Activated naive CD8-positive, alpha-beta T cell treated with anti-CD3 and anti-CD28 coated beads for 36 hours (primary cell): ENCODE measurements at places on chromosomes 6 and 20. TPM values are rescaled to one million over a fixed set of nuclear protein-coding genes. Genes with fewer than 3 reads are reported as not detected.

TCF15 gene
- 0.23 TPM for total RNA-seq

PACRG gene
- 0.50 TPM for total RNA-seq

PTGIS gene
- 0.04 TPM for total RNA-seq

PPIL6 gene
- total RNA-seq = 0.64 TPM

DNA sequence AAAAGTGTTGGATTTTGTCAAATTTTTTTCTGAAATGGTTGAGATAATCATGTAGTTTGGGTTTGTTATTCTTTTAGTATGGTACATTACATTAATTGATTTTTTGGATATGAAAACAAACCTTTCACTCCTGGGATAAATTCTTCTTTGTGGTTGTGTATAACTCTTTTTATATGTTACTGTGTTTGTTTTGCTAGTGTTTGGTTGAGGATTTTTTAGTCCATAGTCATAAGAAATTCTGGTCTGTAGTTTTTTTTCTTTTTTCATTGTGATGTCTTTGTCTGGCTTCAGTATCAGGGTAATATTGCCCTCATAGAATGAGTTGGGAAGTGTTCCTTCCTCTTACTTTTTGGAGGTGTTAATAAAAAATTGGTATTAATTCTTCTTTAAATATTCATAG, 122.2 kb upstream of the ATXN1 start:
- H3K27me3 ChIP-seq = peaks cover 49% of the 10 kb centered on the region
- no peak overlapping the region for H3K4me3 ChIP-seq
- peaks cover 8% of the 10 kb centered on the region for H3K36me3 ChIP-seq
- H3K4me1 ChIP-seq = no peaks in the 10 kb centered on the region

DNA sequence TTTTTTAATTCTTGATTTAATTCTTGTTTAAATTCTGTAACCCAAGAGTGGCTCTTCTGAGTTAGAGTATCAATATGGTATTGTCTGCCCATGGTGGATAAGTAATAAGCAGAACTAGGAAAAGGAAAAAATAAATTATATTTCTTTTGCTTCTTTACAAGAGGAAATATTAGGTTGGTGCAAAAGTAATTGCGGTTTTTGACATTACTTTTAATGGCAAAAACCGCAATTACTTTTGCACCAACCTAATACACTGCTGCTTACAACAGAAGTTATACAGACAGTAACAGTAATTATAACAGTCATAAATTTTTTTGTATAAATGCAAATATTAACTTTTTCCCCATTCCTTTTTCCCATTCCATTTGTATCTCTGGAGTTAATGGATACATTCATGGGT, 65.6 kb downstream of the HS3ST5 start:
- no peaks in the 10 kb centered on the region for H3K4me1 ChIP-seq
- DNase-seq = no peak
- no peak overlapping the region for H3K27ac ChIP-seq
- no peaks in the 10 kb centered on the region for H3K36me3 ChIP-seq

DNA sequence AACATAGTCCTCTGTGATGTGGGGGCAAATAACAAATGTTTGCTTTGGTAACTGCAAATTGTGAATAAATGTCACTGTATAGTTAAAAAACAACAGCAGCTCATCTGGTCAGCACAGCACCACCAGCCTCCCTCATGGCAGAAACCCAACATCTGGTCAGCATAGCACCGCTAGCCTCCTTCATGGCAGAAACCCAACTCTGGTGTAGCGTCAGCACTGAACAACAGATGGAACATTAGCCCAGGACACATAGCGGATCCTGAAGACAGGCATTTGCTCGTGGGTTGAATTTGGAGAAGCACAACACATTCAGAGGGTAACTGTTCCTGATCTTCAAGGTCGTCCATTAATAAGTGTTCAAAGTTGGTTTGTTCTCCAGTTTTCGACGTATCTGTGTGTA, 265.9 kb downstream of the DLL1 start:
- H3K4me3 ChIP-seq = no peak overlapping the region
- no peak overlapping the region for H3K27ac ChIP-seq
- no peaks in the 10 kb centered on the region for H3K4me1 ChIP-seq
- no peak for DNase-seq

- peak overlapping the region; percentile 88 for H3K27ac ChIP-seq
- H3K27me3 ChIP-seq = no peaks in the 10 kb centered on the region
- peak overlapping the region; percentile 38 for H3K4me3 ChIP-seq
These were observed 22.8 kb downstream of the ECT2L start for GRCh38 chr6:138818496-138819194.

DNA sequence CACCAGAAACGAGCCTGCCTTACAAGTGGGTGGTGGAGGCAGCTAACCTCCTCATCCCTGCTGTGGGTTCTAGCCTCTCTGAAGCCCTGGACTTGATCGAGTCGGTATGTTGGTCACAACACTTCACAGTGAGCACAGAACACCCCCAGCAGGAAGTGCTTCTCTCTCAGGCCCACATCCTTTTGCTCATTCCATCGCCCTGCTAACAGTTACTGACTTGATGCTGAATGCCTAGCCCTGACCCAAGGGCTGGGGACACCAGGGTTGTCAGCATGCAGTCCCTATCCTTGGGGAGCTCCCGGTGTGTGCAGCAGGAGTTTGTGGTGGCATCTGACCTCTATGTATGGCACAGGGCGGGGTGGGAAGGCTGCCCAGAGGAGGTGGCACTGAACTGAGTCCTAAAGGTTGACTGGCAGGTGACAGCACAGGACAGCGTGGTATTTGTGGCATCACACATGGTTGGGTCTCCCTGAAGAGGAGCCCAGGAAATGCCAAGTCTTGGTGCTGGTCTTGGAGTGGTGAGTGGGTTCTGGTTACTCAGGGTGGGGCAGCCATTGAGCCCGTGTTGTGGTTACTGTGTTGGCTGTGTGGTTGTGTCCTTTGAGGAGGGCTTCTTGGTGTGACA, 26.7 kb downstream of the GTSF1L start:
- H3K36me3 ChIP-seq = peaks cover 32% of the 10 kb centered on the region
- H3K4me1 ChIP-seq = peaks cover 13% of the 10 kb centered on the region
- DNase-seq = no peak
- H3K27ac ChIP-seq = no peak overlapping the region

- H3K27me3 ChIP-seq = no peaks in the 10 kb centered on the region
- H3K27ac ChIP-seq = no peak overlapping the region
- H3K36me3 ChIP-seq = peaks cover 2% of the 10 kb centered on the region
- no peaks in the 10 kb centered on the region for H3K4me1 ChIP-seq
These were observed 81.3 kb downstream of the C6orf52 start for GRCh38 chr6:10613077-10613476.

- peaks cover 23% of the 10 kb centered on the region for H3K36me3 ChIP-seq
- peak overlapping the region; percentile 91 for H3K27ac ChIP-seq
- H3K4me1 ChIP-seq = peaks cover 56% of the 10 kb centered on the region
- no peaks in the 10 kb centered on the region for H3K27me3 ChIP-seq
- DNase-seq = no peak
These were observed 9.8 kb downstream of the C6orf52 start for GRCh38 chr6:10684618-10685017.

DNA sequence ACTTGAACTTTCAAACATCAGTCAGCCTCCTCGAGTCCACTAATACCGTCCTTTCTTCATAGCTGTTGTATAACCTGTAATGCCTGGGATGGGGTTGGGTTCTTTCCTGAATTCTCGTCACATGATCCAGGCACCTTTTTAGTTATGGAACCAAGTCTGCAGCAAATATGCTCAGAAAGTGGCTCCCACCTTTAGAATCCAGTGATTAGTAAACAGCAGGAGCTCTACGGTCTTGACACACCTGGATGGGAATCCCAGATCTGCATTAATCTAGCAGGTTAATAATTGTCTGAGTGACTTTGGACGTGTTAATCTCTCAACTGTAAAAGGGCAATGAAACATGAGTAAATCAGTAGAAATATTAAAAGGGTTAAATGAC, 729 bp upstream of the ZHX3 start:
- peaks cover 2% of the 10 kb centered on the region for H3K36me3 ChIP-seq
- peak overlapping the region; percentile 42 for H3K27ac ChIP-seq
- peaks cover 27% of the 10 kb centered on the region for H3K4me1 ChIP-seq
- H3K4me3 ChIP-seq = peak overlapping the region; percentile 63
- no peak for DNase-seq

GRCh38 chr20:22863826-22864225, 171.3 kb upstream of the SSTR4 start:
- no peak for DNase-seq
- no peak overlapping the region for H3K4me3 ChIP-seq
- H3K27me3 ChIP-seq = no peaks in the 10 kb centered on the region
- H3K27ac ChIP-seq = no peak overlapping the region

DNA sequence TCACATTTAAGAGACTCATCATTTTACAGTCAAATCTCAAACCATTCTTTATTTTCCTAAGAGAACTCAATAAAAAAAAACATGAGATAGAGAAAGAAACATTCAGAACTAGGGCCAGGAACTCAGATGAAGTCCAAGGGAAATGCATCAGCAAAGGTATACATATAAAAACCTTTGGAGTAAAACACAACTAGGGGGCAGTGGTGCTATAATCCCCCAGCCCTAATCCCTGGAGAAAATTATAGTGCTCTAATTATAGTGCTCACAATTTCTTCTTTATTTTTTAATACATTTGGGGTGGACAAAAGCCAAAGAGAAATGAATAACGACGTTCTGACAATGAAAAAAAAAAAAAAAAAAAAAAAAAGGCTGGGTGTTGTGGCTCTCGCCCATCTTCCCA, 100.6 kb upstream of the EMILIN3 start:
- no peak overlapping the region for H3K27ac ChIP-seq
- H3K4me3 ChIP-seq = no peak overlapping the region
- H3K27me3 ChIP-seq = no peaks in the 10 kb centered on the region
- peaks cover 3% of the 10 kb centered on the region for H3K4me1 ChIP-seq
- DNase-seq = no peak

DNA sequence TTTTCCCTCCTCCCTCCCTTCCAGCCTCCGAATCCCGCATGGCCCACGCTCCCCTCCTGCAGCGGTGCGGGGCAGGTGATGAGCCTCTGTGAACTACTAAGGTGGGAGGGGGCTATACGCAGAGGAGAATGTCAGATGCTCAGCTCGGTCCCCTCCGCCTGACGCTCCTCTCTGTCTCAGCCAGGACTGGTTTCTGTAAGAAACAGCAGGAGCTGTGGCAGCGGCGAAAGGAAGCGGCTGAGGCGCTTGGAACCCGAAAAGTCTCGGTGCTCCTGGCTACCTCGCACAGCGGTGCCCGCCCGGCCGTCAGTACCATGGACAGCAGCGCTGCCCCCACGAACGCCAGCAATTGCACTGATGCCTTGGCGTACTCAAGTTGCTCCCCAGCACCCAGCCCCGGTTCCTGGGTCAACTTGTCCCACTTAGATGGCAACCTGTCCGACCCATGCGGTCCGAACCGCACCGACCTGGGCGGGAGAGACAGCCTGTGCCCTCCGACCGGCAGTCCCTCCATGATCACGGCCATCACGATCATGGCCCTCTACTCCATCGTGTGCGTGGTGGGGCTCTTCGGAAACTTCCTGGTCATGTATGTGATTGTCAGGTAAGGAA, at the start of gene OPRM1:
Gene OPRM1 (plus strand): TSS at position 10 of the 612 bp plus-strand sequence. CDS start 305 bp downstream, at position 315.
- no peaks in the 10 kb centered on the region for H3K4me1 ChIP-seq
- no peak within 1 kb of the TSS for H3K27ac ChIP-seq
- peaks cover 31% of the 10 kb centered on the region for H3K27me3 ChIP-seq
- H3K36me3 ChIP-seq = no peaks in the 10 kb centered on the region

GRCh38 chr6:33692760-33693158, 18.7 kb downstream of the UQCC2 start:
- H3K4me3 ChIP-seq = peak overlapping the region; percentile 2
- H3K27me3 ChIP-seq = no peaks in the 10 kb centered on the region
- peaks cover 45% of the 10 kb centered on the region for H3K36me3 ChIP-seq
- peak overlapping the region; percentile 80 for H3K27ac ChIP-seq
- H3K4me1 ChIP-seq = peaks cover 59% of the 10 kb centered on the region

GRCh38 chr20:3627476-3627875, 35.7 kb downstream of the GFRA4 start:
- no peak overlapping the region for H3K4me3 ChIP-seq
- H3K27me3 ChIP-seq = no peaks in the 10 kb centered on the region
- H3K4me1 ChIP-seq = peaks cover 4% of the 10 kb centered on the region
- H3K36me3 ChIP-seq = no peaks in the 10 kb centered on the region
- no peak for DNase-seq

DNA sequence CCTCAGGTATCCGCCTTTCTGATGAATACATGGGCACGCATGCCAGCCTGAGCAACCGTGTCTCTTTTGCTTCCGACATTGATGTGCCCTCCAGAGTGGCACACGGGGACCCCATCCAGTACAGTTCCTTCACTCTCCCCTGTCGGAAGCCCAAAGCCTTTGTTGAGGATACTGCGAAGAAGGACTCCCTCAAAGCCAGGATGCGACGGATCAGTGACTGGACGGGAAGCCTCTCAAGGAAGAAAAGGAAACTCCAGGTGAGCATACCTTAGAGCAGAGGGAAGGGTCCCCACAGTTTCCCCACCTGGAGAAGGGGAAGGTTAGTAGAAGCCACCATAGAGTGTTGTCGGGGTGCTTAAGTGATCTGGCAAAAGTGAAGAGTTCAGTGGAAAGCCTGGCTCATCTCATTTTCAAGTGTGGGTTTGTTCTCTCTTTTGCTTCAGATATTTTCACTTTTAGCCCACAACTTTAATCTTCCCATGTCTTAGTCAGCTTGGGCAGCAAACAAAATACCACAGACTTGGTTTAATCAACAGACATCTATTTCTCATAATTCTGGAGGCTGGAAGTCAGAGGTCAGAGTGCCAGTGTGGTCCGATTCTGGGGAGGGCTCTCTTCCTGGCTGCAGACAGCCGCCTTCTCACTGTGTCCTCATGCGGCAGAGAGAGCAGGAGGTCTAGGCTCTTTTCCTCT, 133.5 kb upstream of the CLDN20 start:
- no peak for DNase-seq
- H3K36me3 ChIP-seq = peaks cover 6% of the 10 kb centered on the region
- H3K27ac ChIP-seq = peak overlapping the region; percentile 69
- H3K4me1 ChIP-seq = peaks cover 26% of the 10 kb centered on the region
- no peak overlapping the region for H3K4me3 ChIP-seq

DNA sequence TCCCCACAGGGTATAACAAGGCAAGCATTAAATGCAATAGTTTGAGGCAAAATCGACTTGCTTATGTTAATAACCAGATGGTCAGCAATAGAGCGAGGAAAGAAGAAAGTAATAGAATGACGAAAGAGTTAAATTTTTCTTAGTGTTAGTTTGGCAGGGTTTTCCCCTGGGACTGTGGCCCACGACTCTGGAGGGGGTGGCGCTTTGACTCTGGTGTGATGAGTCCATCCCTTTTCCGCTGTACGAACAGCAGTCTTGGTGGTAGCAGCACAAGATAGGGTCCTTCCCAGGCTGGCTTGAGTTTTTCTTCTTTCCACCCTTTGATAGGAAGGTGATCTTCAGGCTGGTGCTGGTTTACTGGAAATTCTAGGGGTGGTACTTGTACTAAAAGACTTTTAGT, 69.2 kb upstream of the GMDS start:
- H3K4me1 ChIP-seq = no peaks in the 10 kb centered on the region
- H3K4me3 ChIP-seq = no peak overlapping the region
- DNase-seq = no peak
- H3K36me3 ChIP-seq = peaks cover 33% of the 10 kb centered on the region
- no peak overlapping the region for H3K27ac ChIP-seq

- no peaks in the 10 kb centered on the region for H3K36me3 ChIP-seq
- peak within 1 kb of the TSS; percentile 85 for H3K4me3 ChIP-seq
- H3K27ac ChIP-seq = peak within 1 kb of the TSS; percentile 83
- no peaks in the 10 kb centered on the region for H3K27me3 ChIP-seq
- DNase-seq = peak; percentile 87
These were observed at the start of gene SNTA1 for GRCh38 chr20:33443512-33444239. Gene SNTA1 (minus strand): TSS chr20:33443763. CDS start chr20:33443620, 143 bp downstream.
